ENCODE measurements at places on chromosomes 12 and 14. TPM values are rescaled to one million over a fixed set of nuclear protein-coding genes. Genes with fewer than 3 reads are reported as not detected.

GRCh38 chr14:78202163-78202562 lies 32.0 kb downstream of the NRXN3 start:
- no peak for DNase-seq

DNA sequence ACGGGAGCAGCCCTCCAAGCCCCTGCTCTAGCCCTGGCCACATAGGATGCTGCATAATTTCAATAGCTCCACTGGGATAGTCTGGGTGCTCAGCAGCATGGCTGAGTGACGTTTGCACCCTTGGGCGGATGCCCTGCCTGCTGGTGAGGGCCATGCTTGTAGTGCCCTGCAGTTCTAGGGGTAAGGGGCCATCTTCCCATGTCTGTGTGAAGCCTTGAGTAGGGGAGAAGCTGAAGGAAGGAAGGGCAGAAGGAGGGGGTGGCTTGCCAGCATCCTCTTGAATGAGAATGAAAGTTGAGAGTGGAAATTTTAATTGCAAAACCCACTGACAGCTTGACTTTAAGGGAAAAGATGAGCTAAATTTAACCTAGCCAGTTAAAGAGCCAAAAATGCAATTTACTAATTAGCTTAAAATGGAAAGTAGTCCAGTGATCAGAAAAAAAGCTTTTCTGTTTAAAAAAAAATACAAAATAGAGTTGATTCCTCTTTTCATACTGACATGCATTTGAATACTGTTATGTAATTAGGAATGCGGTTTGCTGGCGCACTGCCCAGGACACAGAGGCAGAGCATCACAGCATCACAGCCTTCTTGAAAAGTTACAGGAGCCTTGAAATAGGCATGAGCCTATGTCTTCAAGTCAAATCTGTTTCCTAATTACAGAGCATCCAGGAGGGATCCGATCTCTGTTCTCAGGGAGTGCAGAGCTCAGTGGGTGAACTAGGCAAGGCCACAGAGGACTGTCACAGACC lies 18.5 kb upstream of the EML1 start:
- DNase-seq: peak; percentile 72

GRCh38 chr12:129069886-129070285 lies 216.6 kb downstream of the GLT1D1 start:
- DNase-seq: no peak

- DNase-seq: peak; percentile 3
Observed at GRCh38 chr12:7433276-7433822, 10.6 kb downstream of the CD163L1 start.

DNA sequence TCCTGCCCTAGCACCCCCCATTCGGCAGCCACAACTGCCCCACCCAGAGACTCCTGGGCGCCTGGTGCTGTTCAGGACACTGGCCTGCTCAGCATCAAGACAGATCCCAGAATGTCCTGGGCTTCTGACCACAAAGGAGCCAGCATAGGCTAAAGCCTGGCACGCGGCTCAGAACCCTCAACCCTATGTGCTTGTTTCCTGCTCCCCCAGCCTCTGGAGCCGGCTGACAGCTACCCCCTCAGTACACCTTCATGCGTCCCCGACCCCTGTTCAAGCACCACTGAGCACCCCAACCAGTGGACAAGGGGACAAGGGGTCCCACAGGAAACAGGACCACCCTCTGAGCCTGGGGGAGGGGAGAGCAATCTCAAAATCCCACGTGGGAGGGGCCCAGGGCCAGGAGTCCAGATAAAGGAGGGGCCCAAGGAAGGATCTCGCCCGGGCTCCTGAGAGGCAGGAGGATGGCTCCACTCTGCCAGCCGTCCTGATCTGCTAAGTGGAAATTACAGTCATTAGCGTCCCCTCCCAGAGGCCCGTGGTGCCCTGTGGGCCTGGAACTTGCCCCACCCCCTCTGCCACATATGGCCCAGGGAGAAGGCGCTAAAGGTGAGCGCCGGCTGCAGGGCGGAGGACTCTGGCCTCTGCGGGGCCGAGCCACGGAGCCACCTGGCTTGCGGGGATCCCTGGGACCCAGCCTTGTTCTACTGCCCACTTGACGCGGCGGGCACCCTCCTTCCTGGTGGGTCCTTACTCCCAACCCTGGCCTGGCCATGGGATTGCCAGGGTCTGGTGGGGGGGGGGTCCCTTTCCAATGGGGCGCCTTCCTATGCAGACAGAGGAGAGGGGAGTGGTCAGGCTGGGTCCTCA lies 27.2 kb upstream of the GPR132 start:
- DNase-seq: no peak

- no peak for DNase-seq
Observed at GRCh38 chr14:104299993-104300761, 161.8 kb downstream of the KIF26A start.

DNA sequence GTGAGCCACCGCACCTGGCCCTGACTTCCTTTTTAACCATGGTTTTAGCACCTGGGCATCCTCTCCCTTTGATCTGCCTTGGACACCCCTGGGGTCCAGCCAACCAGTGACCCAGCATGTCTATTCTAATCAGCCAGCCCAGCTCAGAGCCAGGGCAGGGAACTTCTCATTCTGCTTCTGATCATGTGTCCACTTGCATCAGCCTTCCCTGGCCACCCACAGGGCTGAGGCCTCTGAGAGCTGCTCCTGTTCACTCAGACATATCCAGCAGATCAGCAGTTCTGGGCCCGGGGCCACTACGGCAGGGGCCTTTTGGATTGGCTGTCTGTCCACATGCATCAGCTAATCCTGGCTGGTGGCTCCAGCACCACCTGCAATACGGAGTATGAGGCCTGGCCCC lies 117.9 kb upstream of the MAP1LC3B2 start:
- DNase-seq: no peak

DNA sequence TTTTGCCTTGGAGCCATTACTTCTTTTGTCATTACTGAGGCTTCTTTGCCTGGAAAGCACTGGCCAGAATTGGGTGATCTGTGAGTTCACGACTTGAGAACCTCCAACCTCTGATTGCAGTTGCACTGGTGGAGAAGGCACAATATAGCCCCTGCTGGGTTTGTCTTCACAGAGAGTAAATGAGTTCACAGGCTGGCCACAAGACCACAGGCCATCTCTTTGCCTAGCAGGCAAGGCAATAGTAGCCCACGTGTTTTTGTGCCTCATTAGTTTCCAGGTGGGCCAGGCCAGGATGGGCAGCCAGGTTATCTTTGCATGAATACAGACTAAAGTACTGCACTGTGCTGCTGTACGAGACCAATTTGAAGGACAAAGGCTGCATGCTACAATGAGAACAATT lies 468.8 kb downstream of the NRXN3 start:
- DNase-seq: no peak

GRCh38 chr12:113900716-113901115 lies 65.4 kb downstream of the RBM19 start:
- DNase-seq: no peak

GRCh38 chr12:116719731-116720528 lies 17.9 kb downstream of the SPRING1 start:
- no peak for DNase-seq

- peak; percentile 71 for DNase-seq
Observed at GRCh38 chr14:90301668-90302090, 30.1 kb downstream of the NRDE2 start.

- no peak for DNase-seq
Observed at GRCh38 chr12:131171029-131171428, 217.3 kb downstream of the ADGRD1 start.

DNA sequence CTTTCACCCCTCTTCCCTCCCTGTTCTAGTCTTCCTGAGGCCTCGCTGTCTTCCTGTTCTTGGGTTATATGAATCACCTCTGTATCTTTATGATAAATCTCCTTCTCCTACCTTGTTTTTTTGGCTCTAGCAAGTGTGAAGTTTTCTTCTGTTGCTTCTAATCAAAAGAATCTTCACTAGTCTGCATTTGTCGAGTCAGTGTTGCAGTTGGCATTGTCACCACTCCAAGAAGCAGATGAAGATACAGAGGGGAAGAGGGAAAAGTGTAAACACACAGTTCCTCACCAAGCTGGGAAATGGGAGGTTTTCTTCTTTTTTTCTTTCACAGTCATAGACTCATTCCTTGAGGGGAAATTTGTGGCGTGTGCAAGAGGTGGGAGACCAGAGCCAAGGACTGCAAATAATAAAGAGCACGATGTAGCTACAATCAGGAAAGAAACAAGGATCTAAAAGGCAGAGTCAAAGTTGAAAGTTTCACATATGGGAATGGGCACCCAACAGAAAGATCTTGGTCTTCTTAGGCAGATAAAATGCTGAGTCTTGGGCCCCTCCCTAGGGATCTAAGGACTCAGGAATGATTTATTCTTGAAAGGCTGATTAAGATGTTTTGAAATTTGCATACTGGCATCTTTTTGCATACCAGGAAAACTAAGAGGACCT lies 22.2 kb upstream of the PRICKLE1 start:
- no peak for DNase-seq

GRCh38 chr14:49703965-49704364 lies 11.0 kb downstream of the KLHDC1 start:
- no peak for DNase-seq

DNA sequence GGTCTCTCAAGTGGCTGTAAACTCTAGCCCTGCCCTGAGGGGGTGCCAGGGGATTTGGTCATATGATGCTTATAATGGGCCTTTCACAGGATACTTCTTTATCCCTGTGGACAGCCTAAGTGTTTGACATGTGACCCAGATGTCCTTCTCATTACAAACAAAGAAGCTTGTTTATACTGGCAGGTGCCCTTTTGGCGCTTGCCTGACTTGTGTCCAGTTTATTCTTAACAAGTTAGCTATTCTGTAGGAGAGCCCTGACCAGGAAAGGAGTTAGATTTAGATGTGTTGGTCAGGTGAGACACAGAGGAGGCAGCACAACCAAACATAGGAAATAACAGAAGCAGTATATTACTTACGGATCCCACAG lies 51.9 kb downstream of the CCDC91 start:
- DNase-seq: no peak

ADAM21 gene
- not detected for total RNA-seq

OVCH1 gene
- total RNA-seq: not detected

GEMIN2 gene
- 32.7 TPM for total RNA-seq

MGAT4C gene
- total RNA-seq: 10.3 TPM
